Cortex of kidney (tissue), 1 donor: ENCODE measurements at places on chromosomes 4 and X.

DNA sequence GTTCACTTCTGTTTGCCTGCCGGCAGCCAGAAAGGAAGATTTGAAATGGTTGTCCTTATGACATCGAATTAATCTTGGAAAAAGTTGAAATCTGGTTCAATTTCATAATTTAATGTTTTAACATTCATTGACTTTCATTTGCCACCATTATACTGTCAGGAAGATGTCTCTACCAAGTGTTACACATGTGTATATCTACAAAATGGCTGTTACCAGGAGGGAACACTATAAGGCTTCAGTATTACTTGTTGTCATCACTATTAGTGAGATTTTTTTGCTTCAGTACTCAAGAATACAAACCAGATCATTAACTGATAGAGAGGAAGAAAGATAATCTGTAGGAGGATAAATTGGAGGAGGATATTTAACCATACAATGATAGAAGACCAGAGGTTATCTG is 71.2 kb downstream of the TSPAN7 start:
- DNase-seq: no peak

DNA sequence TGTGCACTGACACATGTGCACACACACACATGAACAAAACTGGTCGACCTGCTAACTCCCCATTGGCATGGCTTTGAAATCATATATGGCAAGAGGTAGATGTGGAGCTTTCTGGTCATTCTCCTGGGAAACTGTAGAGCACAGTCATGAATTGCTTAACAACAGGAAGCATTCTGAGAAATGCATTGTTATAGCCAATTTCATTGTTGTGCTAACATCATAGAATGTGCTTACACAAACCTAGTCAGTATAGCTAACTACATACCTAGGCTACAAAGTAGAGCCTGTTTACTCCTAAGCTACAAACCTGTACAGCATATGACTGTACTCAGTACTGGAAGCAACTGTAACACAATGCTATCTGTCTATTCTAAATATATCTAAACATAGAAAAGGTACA is 134.2 kb upstream of the SH3RF1 start:
- no peak for DNase-seq

GRCh38 chr4:26782830-26783202 is 77.8 kb upstream of the STIM2 start:
- DNase-seq: no peak

DNA sequence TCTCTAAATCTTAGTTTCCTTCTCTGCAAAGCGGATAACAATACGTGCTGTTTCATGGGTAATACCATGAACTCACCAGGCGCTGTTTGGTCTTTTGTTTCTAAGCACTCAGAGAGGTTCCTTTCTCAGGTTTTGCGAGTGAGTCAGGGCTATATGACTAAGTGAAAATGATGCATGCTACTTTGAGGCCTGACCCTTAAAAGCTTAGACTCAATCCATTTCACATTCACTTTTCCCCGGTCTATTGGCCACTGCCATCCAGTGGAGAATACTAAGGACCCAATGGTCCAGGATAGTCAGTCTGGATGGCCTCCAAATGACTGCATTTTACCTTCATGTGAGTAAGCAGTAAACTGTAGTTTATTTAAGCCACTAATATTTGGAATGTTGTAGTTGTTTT is 400.8 kb upstream of the SLIT2 start:
- no peak for DNase-seq

DNA sequence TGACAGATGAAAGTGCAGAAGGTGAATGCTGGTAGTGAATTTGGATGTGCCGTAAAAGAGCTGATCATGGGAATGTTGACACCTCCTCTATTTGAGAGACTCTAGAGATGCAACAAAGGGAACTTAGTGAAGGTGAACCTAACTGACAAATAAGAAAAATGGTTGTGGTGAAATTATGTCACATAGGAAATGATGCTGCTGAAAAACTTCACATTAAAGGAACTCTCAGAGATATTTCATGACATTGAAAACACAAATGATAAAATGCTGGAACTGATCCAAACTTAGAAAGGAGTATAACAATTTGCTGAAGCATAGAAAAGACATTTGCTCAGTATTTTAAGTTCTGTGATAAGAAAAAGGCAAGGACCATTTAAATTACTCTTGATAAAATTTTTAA is 31.9 kb downstream of the MGAT4D start:
- no peak for DNase-seq

- no peak for DNase-seq
Measured at GRCh38 chr4:1792832-1793495, at the start of gene FGFR3. TSS of gene FGFR3 (plus strand) at chr4:1793293. CDS start at chr4:1793935, 642 bp downstream.

GRCh38 chr4:112897543-112897942 is 151.9 kb upstream of the ANK2 start:
- DNase-seq: no peak

DNA sequence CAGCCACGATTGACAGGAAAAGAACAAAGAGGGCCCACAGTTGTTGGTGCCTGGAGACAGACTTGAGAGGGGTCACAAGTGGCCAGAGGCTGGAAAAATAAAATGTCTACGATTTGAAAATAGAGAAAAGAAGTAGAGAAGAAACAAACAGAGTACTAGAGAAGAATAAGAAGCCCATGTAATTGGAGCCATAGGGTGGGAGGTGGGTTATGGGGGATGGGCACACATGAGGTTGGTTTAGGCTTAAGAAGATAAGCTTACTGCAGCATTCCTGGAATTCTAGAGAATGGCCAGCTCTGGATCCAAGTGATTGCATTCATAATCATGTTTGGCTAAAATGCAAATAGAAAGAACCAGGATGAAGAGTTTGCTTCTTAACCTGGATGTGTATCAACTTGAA is 210.7 kb downstream of the MAML3 start:
- DNase-seq: no peak

- DNase-seq: no peak
Measured at GRCh38 chr4:101291198-101291597, 56.1 kb downstream of the PPP3CA start.

GRCh38 chr4:27716693-27717430 is 856.2 kb downstream of the STIM2 start:
- DNase-seq: no peak

- DNase-seq: no peak
Measured at GRCh38 chrX:14865201-14865600, 7.7 kb downstream of the FANCB start.

- no peak for DNase-seq
Measured at GRCh38 chr4:52249581-52249980, 198.5 kb downstream of the SPATA18 start.

- DNase-seq: no peak
Measured at GRCh38 chr4:138869631-138870030, 145.9 kb upstream of the NOCT start.

- DNase-seq: no peak
Measured at GRCh38 chrX:4978613-4979012, 1250.1 kb downstream of the NLGN4X start.

GRCh38 chr4:150419939-150420338 is 162.0 kb upstream of the MAB21L2 start:
- DNase-seq: no peak

- no peak for DNase-seq
Measured at GRCh38 chr4:76084542-76084941, 10.0 kb downstream of the ART3 start.

GRCh38 chrX:9855561-9856283 is 69.5 kb downstream of the SHROOM2 start:
- DNase-seq: no peak

- no peak for DNase-seq
Measured at GRCh38 chr4:52651996-52652672, 7.0 kb downstream of the USP46 start.

- DNase-seq: no peak
Measured at GRCh38 chrX:11537141-11537540, 128.6 kb downstream of the ARHGAP6 start.

DNA sequence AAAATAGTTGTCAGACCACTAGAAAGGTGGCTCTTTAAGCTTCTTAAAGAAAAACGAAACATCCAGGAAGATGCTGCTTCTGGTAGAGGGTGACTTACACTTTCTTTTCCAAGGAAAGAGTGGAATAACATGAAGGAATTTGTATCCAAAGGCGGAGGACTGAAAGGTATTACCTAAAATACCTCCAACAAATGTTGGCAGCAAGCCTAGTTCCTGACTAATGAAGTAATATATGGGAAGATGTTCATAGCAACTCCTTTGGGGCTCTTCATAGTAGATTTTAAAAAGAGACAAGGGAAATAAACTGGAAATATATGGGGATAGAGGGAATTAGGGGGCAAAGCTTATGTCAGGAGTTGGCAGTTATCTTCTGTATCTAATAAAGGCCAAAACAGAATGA is 116.2 kb downstream of the AASDH start:
- DNase-seq: no peak

DNA sequence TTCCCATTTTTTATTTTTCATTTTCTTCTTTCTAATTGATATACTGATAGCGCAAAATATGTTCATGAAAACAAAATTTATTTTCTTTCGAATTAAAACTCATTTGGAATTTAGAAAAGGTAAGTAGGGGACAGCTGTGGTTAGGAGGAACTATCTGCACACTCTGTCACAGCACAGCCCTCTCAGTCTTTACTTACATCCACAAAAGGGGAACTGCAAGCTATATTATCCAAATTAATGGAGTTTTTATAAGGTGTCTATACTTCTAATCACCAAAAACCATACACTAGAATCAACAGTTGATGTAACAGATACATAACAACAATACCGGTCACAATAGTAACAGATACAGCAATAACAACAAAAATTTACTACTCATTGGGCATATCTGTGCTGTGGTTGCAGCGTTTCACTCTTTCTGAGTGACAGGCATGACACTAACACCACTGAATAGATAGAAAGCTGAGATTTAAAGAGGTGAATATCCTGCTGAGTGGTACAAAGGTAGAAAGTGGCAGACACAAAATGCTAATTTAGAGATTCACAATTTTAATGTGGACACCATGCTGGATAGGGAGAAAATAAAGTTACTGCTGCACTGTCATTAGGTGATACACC is 160.7 kb downstream of the PPP3CA start:
- no peak for DNase-seq

DNA sequence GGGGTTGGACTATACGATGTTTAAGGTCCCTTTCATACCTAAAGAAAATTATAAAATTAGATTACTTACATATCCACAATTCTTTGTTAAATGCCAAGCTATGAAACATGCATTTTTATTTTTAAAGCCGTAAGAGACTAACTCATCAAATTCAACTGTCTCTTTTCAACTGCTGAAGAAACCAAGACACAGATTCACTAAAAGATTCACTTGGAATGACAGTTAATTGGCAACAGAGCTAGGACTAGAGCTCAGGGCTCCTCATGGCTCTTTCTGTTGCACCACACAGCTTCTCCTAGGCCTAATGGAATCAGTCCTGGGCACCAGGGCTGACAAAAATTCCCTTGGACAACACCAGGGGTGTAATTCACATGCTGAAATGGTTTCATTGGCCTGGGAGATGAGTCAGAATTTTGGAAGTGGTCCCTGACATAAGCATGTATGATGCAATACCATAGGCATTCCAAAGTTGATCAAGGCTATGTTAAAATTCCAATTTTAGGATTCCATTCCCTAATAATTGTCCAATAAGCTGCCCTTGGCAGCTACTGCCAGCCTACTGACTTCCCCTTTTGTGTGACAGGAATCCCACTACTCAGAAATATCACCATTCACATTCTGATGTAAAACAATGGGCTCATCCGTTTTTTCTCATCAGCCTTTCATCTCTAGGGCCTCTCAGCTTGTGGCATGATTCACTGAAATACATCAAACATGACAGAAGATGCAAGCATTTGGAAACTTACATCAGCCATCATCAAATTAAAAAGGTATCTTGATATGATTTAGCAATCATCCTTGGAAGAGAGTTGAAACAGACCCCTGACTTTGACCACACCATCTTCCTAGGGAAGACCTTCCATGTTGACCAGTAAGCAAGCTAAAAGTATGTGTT is 54.2 kb downstream of the PLAC1 start:
- DNase-seq: no peak

- DNase-seq: no peak
Measured at GRCh38 chr4:154927126-154927680, 146.1 kb downstream of the RBM46 start.

- DNase-seq: no peak
Measured at GRCh38 chrX:14497184-14497666, 32.1 kb upstream of the GLRA2 start.

GRCh38 chr4:40046311-40046980 is 10.2 kb upstream of the N4BP2 start:
- DNase-seq: no peak

GRCh38 chr4:153014460-153014859 is 78.3 kb downstream of the FHDC1 start:
- DNase-seq: no peak

- DNase-seq: no peak
Measured at GRCh38 chr4:117941611-117942010, 92.7 kb upstream of the NDST3 start.

GRCh38 chrX:20212486-20213089 is 54.1 kb downstream of the RPS6KA3 start:
- DNase-seq: no peak

DNA sequence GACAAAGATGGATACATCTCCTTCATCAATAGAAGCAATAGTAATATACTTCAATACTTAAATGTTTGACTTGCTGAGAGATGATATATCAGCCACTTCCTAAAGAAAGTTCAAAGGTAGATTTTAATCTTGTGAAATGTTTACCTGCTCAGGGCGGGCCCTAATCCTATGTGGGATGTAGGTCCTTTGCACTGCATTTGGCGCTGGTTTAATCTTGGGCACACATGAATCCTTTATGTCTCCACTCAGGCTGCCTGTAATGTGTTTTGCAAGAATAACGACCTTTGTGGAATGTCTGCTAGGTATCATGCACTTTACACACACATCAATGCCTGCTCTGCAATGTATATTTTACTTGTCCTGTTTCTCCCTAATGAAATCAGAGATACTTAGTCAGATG is 368.7 kb downstream of the GBA3 start:
- DNase-seq: no peak

- no peak for DNase-seq
Measured at GRCh38 chr4:142547974-142548373, 298.1 kb downstream of the INPP4B start.

GRCh38 chr4:117793845-117794480 is 240.3 kb upstream of the NDST3 start:
- no peak for DNase-seq

DNA sequence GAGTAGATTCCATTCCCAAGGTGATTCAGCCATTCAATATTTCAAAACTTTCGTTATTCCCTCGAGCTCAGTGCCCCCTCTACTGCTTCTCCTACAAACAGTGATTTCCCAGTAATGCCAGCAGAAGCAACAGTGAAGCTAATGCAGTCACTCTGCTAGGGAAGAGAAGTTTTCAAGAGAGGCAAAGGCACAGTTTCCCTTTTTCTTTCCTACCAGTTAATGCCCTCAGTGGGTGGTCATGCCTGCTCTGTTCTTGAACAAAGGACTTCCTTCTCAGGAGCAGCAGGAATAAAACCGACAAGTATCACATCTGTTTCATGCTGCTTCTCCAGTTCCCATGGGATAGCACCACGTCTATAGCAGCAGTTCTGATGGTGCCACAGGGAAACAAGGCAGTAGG is 317.2 kb downstream of the TENM3 start:
- no peak for DNase-seq

- DNase-seq: no peak
Measured at GRCh38 chr4:171812665-171813525, at the start of gene GALNTL6. TSS of gene GALNTL6 (plus strand) at chr4:171813404.
